ENCODE measurements at places on chromosomes 6 and 20.

DNA sequence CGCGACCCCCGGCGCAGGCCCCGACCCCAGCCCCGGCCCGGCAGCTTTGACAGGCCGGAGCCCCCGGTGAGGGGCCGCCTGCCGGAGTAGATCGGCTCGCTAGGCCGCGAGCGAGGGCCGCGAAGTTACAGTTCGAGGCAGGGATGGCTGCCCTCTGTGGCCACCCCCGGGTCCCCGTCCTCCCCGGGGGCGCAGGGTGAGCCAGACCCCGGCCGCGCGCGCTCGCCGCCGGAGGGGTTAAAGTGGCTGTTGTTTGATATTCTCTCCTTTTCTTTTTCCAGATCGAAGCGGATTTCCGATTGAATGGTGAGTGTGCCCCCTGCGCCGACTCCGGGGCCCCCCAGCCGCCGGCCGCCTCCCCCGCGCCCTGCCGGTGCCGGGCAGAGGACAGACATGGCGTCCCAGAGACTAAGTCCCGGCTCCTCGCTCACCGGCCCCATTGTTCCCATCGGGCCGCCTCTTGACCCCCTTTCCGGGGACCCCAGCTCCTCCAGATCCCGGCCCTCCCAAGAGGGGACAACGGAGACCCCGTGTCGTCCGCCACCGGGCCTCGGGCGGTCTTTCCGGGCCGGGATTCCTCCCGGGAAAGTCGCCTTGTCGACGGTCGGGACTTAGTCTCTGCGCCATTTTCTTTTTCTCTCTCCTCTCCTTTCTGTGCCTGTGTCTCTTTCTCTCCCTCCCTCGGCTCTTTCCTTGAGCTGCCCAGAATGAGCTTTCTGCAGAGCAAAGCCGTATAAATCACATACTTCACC lies 704 bp downstream of the TOP1 start:
- peak; percentile 70 for DNase-seq

DNA sequence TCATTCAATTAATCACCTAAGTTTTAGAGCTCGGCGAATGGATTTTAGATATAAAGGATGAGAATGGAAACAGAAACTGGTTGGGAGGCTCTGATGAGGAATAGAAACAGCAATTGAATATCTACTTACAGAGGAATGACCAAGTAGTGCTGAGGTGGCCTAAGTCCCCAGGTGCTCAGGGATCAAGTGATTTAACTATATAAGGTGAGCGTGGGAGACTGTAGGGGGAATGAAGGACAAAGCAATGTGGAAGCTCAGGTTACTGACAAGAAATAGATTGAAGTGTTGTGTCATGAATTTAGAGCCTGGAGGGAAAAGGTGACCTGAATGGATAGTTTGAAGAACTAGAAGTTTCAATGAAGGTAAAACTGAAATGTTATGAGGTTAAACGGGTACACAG lies 495.4 kb upstream of the SOX4 start:
- DNase-seq = no peak

GRCh38 chr6:72661411-72661810 lies 39.5 kb downstream of the KCNQ5 start:
- DNase-seq = no peak

DNA sequence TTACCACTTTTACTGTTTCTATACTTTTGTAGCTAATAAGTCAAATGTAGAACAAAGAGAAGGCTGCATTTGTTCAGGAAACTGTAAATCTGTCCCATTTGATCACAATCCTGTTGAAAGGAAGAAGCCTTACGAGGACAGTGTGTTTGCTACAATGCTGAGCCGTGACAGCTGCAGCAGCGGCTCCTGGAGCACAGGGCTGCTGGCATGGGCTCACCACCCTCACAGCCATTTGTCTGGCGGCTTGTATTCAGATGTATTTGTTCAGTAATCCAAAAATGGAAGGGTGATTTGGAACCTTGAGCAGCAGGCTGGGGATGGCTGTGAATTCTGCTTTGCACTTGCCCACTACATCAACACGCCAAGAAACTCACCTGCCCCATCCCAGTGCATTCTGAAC lies 5.7 kb downstream of the TUBB2A start:
- DNase-seq = no peak

DNA sequence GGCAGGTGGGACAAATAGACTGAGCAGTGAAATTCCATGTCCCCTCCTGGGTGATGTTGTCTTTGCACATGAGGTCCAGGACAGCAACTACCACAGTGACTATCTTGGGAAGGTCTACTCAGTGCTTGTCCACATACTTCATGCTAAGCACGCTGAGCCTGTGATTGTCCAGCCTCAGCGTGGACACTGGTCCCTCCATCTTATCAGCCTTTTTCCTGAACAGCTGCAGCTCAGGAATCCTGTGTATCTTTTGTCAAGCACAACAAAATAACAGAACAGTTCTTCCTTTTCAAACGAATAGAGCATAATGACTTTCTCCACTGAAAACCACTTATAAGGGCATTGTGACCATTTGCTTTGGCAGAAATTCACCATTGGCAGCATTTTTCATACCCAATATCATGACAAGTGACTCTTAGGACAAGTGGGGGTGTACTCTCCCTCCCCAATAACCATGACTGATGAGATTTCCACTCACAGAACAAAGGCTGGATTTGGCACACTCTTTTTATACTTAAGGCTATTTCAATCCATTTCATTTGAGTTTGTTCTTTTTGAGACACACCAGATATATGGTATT lies 90.3 kb downstream of the FYN start:
- DNase-seq = no peak

DNA sequence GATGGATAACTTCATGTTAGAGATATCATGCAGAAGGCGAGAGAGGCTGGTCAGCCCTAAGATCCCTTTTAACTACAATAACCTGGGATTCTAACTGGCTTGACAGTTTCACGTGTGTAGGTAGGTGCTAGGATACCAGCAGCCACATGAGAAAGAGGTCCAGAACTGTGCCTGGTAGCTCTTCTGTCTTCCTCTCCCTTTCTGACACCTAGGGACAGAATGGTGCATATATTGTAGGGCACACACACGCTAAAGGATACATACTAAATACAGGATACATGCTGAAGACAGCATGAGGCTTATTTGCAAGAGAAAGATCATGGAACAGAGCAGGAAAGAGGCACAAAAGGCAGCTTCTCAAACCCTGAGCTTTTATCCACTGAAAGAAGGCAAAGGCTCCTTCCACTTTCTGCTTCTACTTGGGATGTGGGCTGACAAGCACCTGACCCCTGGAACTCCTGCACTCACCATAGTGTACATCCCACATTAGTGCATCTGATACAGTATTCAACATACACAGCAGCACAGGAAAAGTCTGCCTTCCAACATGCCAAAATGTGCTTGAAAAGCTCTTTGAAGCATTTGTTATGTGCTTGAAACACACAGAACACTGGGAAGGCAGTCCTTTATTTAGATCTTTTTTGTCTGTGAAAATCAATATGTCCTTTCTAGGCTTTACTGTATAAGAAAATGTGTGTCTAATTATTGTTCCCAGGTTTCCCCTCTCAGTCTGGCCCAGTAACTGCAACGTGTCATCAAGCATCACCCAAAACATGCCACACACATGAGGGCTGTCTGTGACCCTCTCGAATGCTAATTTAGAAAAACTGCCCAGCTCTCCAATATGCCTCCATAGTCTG lies 3.2 kb downstream of the SLC22A23 start:
- DNase-seq = no peak

DNA sequence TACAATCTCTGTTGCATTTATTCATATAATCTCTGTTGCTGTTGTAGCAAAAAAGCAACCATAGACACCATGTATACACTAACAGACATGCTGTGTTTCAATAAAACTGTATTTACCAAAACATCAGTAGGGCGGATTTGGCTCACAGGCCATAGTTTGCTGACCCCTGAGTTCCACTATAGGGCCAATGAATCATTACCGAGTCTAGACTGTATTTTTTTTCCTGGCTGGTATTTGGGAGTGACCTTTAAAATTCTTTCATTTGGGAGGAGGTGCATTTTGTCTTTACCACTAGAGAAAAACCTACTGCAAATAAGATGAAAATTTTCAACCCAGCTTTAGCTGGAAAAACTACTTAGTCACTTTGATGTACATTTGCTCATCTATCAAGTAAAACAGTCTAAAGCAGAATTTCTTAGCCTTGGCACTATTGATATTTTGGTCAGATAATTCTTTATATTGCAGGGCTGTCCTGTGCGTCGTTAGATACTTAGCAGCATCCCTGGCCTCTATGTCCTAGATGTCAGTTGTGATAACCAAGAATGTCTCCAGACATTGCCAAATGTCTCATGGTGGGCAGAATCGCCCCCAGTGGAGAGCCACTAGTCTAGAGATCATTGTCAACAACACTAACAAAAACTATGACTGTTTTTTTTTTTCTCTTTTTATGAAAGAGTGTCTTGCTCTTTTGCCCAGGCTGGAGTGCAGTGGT lies 39.5 kb downstream of the DCBLD1 start:
- DNase-seq = no peak

DNA sequence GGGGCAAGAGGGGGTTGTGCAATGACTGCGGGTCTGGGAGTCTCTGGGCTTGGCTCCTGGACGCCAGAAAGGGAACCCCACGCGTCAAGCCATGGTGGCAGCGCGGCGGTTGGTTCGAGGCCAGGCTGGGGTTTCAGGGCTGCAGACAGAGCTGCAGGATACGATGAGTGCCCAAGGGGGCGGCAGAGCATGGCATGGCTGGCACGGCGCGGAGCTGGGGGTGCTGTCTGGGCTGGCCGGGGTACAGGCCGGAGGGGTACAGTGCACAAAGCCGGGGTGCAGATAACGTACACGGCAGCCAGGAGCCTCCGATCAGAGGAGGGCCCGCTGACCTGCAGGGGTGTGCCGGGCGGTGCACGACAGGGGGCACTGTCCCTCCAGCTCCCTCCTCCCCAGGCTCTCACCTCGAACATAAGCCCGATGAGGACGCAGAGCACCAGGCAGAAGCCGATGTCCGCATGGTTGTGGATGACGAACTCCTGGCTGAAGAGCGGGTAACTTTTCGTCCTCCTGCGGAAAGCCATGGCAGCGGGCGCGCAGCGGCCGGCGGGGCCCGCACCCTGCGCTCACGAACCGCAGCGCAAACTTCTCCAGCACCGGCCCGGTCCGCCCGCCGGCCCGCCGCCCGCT lies 353 bp downstream of the TRAM2 start:
- DNase-seq = peak; percentile 80

GRCh38 chr6:8130399-8130798 lies 28.1 kb upstream of the EEF1E1 start:
- DNase-seq = no peak

GRCh38 chr20:14189794-14190402 lies 147.5 kb downstream of the FLRT3 start:
- no peak for DNase-seq

- no peak for DNase-seq
Observed at GRCh38 chr20:17584689-17585088, 14.8 kb downstream of the DSTN start.

- peak; percentile 89 for DNase-seq
Observed at GRCh38 chr20:10672624-10673127, 1.1 kb downstream of the JAG1 start.

- DNase-seq = no peak
Observed at GRCh38 chr6:14711056-14711703, 534.7 kb upstream of the JARID2 start.

- no peak for DNase-seq
Observed at GRCh38 chr6:166815629-166816028, 140.7 kb downstream of the RNASET2 start.

- no peak for DNase-seq
Observed at GRCh38 chr6:150878347-150879213, 13.1 kb downstream of the MTHFD1L start.

DNA sequence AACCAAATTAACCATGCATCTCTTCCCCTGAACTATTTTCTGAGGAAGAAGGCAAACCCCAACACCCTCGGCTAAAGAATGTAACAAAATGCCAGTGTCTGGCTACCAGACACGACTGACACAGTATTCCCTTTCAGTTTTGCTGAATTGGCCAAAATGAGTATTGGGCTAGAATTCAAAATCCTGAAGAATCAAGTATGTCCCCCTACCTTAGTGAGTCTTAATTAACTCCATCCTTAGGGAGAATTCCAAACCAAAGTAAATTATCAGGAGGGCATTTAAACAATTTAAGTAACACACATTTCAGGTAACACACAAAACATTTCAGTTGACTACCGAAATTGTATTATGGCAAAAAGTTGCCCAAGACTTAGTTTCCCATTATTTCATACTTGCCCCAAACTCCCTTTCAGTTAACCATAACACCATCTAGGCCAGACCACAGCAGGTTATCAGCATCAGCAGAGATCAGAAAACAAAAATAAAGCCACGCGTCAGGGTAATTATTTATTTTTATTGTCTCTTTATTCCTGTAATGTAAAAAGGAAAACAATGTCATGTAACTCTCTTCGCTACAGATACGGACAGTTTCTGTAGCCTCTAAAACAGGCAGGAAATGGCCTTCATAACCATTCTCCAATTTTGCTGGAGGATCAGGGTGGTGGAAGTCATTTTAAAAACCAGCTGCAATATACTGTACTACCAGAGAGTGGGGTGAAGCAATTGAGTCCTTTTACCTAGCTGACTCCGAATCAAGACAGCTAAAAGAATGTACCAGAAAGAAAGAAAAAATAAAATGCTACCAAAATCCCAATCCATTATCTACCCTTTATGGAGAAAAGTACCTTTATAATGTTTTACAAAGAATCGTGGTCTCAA lies 1.9 kb downstream of the SNX5 start:
- DNase-seq = no peak

DNA sequence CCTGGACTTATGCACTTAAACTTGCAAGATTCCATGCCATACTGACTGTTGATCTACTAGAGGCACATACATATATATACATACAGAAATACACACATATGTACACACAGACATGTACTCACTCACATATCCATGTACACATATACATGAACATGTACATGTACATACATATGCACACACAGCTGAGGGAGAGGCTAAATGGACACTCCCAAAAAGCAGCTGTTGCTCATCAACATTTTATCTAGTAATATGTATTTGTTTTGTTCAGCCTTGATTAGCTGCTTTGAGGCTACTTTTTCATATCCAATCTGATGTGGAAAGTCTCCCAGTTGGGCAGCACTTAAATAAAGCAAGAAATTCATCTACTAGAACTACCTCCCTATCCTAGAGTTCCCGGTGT lies 33.7 kb upstream of the FBXL4 start:
- no peak for DNase-seq

DNA sequence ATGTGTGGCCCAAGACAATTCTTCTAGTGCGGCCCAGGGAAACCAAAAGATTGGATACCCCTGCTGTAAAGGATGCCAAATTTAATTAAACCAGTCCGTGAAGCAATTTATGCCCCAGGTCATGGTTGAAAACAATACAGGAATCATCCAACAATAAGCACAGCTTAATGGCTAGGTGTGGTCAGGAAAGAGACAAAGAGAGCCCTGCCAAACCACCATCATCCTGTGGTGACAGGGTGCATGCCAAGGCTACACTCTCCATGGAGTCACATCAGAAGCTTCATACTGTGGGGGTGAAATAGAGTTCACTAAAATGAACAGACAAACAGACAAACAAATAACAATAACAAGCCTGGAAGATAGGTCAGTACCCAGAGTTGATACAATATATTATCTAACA lies 62.7 kb downstream of the DZANK1 start:
- DNase-seq = no peak

- DNase-seq = no peak
Observed at GRCh38 chr6:107132330-107132954, 17.1 kb upstream of the BEND3 start.
